ENCODE measurements at places on chromosomes 7 and 10.

GRCh38 chr7:90180011-90180585 lies 25.8 kb downstream of the STEAP1 start:
- DNase-seq: no peak

DNA sequence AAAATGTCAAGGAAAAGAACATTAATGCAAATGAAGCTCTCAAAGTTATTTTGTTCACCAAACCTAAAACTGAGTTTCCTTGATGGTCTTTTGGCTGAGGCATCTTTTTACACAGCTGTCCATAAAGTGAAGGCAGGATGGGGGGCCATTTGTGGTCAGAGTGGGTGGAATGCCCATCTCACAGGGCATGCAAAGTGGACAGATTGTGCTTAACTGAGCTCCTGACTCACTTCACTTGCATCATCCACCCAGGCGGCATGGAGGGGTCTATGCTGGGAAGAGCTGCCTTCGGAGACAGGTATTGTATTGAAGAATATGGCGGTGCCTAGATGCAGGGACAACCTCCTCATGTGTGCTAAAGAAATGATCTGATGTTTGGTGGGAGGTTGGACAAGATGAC lies 905.3 kb downstream of the KCNMA1 start:
- no peak for DNase-seq

- DNase-seq: no peak
Observed at GRCh38 chr10:86957471-86958115, at the start of gene MMRN2. Gene MMRN2 (minus strand): TSS chr10:86957615. CDS start chr10:86957541, 74 bp downstream.

GRCh38 chr7:152859781-152860191 lies 100.2 kb downstream of the ACTR3B start:
- no peak for DNase-seq

- DNase-seq: no peak
Observed at GRCh38 chr7:45717537-45718235, 143.5 kb downstream of the ADCY1 start.

DNA sequence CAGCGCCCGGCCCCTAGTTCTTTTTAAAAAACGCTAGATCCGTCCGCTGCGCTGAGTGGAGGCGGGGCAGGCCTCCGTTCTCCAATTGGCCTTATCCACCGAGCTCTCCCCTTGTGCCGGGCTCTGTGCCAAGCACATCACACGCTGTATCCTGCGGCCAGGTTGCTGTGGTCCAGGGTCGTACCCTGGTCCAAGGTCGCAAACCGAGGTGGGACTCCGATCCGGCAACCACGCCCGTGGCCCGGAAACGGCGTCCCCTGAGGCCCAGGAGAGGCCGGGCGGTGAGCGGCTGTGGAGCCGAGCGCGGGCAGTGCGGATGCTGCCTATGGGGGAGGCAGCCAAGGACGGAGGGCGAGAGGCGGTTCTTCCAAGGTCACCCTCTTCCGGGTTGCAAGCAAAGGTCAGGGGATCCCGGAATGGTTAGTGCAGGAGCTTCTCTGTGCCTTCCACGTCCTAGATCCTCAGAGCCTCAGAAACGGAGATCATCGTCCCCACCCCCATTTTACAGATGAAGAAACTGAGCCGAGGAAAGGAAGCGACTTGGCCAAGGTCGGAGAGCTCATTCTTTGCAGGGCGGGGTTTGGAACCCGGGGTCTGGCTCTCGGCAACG lies 72.4 kb upstream of the LRRC4 start:
- DNase-seq: no peak
